ENCODE measurements at places on chromosomes 1 and 21.
A peak's percentile ranks its signal among the peaks of the same experiment; 100 is the strongest.

GRCh38 chr1:115029526-115029925, at the start of gene TSHB:
TSS of gene TSHB (plus strand) at chr1:115029826. CDS start at chr1:115033363, 3,537 bp downstream.
- no peak for DNase-seq
- no peak within 1 kb of the TSS for H3K27ac ChIP-seq
- H3K4me1 ChIP-seq: no peaks in the 10 kb centered on the region
- H3K27me3 ChIP-seq: peaks cover 3% of the 10 kb centered on the region

DNA sequence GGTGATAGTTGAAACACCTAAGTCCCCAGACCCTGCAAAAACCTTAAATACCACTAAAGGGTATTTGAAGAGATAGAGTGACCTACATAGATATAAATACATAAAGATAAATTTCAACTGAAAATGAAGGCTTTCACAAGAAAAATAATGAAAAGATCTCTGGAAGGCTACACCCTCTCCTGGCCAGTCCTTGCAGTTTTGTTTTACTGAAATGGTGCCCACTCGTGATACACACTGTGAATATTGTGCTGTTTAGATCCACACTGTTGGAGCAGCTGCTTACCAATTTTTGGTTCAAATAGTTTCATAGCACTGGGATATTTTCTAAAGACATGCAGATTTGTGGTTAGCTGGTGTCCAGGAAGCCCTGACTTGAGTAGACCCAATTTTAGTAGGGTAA, 31.5 kb upstream of the RNF187 start:
- H3K4me3 ChIP-seq: no peak overlapping the region
- H3K27me3 ChIP-seq: no peaks in the 10 kb centered on the region
- no peaks in the 10 kb centered on the region for H3K4me1 ChIP-seq
- no peak overlapping the region for H3K27ac ChIP-seq
- DNase-seq: no peak

- H3K27me3 ChIP-seq: peaks cover 7% of the 10 kb centered on the region
- H3K4me3 ChIP-seq: no peak overlapping the region
- DNase-seq: no peak
- H3K4me1 ChIP-seq: no peaks in the 10 kb centered on the region
- H3K36me3 ChIP-seq: no peaks in the 10 kb centered on the region
- no peak overlapping the region for H3K27ac ChIP-seq
Measured at GRCh38 chr1:6447016-6447817, 18.8 kb downstream of the TNFRSF25 start.

DNA sequence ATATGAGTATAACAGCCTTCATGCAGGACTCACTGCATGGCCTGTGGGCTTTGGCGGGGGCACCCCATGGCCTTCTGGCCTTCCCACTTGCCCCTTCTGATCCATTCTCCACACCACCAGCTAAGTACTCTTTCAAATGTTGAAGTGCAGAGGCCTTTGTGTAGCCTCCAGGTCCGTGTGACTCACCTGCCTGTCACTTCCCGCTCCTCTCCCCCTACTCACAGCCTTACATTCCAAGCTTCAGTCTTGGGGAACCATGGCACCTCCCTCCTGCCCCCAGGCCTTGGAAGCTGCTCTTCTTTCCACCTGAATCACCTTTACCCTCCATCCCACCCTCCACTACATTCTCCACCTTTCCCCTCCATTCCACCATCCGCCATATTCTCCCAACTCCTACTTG, 69.6 kb downstream of the PGM1 start:
- DNase-seq: no peak
- no peaks in the 10 kb centered on the region for H3K4me1 ChIP-seq
- no peaks in the 10 kb centered on the region for H3K27me3 ChIP-seq
- H3K4me3 ChIP-seq: no peak overlapping the region
- 0 out of 2 replicates have a peak, but pooled peaks cover 2% of the 10 kb centered on the region for H3K36me3 ChIP-seq

DNA sequence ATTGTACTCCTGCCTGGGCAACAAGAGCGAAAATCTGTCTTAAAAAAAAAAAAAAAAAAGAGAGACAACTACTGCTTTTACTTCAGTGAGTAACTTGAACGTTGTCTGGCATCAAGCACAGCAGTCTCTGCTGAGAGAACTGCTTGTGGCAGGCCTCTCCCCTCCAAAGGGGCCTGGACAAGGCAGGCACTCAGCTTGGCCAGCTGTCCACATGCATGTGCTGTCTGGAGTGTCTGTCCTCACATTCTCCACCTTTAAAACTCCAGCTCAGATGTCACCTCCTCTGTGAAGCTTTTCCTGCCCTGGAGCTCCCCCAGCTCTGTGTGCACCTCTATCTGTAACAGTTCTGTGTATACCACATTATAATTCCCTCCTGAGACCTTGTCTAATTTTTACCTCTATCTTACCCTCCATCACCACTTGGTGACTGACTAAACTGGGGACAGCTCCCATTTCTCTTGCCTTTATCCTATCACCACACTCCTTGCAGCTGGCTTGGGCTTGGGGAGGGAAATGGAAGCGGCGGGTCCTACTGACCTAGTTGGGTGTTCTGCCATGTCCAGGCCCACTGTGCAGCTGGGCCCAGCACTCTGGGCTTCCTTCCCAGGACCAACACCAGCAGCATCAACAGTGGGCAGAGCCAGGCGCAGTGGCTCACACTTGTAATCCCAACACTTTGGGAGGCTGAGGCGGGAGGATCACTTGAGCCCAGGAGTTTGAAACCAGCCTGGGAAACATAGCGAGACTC, 71.4 kb upstream of the ARTN start:
- no peak overlapping the region for H3K4me3 ChIP-seq
- H3K27ac ChIP-seq: no peak overlapping the region
- H3K27me3 ChIP-seq: no peaks in the 10 kb centered on the region
- H3K4me1 ChIP-seq: no peaks in the 10 kb centered on the region
- no peak for DNase-seq

DNA sequence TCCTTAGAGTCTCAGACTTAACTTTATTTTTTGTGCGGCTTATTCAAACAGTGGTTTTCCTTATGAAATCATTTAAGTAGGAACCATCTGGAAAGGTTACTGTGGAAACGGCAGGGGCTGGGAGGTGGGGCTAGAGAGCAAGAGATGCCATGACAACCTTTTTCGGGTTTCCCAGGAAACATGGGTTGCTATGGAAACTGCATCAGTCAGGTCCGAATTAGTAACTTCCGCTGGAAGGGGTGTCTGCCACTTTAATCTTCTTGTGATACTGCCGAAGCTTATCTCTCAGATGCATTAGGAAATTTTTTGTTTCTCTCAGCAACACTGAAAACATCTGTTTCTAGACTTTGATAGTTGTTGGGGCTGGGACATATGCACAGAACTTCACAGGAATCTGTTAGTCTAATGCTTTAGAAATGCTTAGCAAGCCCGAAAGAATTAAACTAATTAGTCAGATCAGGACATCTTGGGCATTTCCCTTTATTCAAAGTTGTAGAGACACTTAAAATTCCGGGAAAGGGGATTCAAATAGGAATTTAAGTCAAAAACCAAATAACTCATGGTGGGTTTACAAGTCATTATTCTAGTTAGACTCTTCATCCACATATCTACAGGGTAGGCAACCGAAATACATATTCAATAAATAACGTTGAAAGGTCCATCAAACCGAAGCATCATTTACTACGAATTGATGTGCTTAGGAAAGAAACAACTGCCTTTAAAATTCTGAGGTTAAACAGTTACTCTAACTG, 2.6 kb downstream of the KCNA3 start:
- DNase-seq: peak; percentile 59
- H3K27me3 ChIP-seq: peaks cover 30% of the 10 kb centered on the region
- H3K4me3 ChIP-seq: peak overlapping the region; percentile 56

GRCh38 chr1:226558036-226558650, 9.6 kb downstream of the STUM start:
- no peak for DNase-seq
- peaks cover 8% of the 10 kb centered on the region for H3K27me3 ChIP-seq
- no peak overlapping the region for H3K27ac ChIP-seq
- no peaks in the 10 kb centered on the region for H3K36me3 ChIP-seq
- no peaks in the 10 kb centered on the region for H3K4me1 ChIP-seq

All from DND-41 (cell line).